ENCODE measurements at places on chromosomes 2 and 18. TPM values are rescaled to one million over a fixed set of nuclear protein-coding genes. Genes with fewer than 3 reads are reported as not detected.

The INPP1 gene
- 9.4 TPM for total RNA-seq

The DHRS9 gene
- 0.12 TPM for total RNA-seq

The WNT10A gene
- 0.29 TPM for total RNA-seq

The ALPP gene
- total RNA-seq: not detected

The TRABD2A gene
- 66.6 TPM for total RNA-seq

The ST6GAL2 gene
- total RNA-seq: not detected

The ATL2 gene
- total RNA-seq: 43.9 TPM

The GNAL gene
- total RNA-seq: 3.6 TPM

The REG3G gene
- total RNA-seq: not detected

The KIF5C gene
- total RNA-seq: 18.3 TPM

The EPB41L3 gene
- total RNA-seq: 2.8 TPM

The PDK1 gene
- total RNA-seq: 22.0 TPM

The FEV gene
- not detected for total RNA-seq

The RAX gene
- total RNA-seq: not detected

The YWHAQ gene
- total RNA-seq: 217 TPM

The GPR35 gene
- 13.5 TPM for total RNA-seq
